Activated CD8-positive, alpha-beta T cell treated with anti-CD3 and anti-CD28 coated beads for 36 hours (primary cell): ENCODE measurements at places on chromosomes 1 and 21. TPM values are rescaled to one million over a fixed set of nuclear protein-coding genes. Genes with fewer than 3 reads are reported as not detected.
A peak's percentile ranks its signal among the peaks of the same experiment; 100 is the strongest.

GRCh38 chr1:180268556-180269075 is 38.6 kb downstream of the LHX4 start:
- no peaks in the 10 kb centered on the region for H3K4me1 ChIP-seq
- no peak for DNase-seq
- H3K27ac ChIP-seq = no peak overlapping the region
- H3K4me3 ChIP-seq = no peak overlapping the region
- H3K36me3 ChIP-seq = no peaks in the 10 kb centered on the region
- no peaks in the 10 kb centered on the region for H3K27me3 ChIP-seq

- no peaks in the 10 kb centered on the region for H3K36me3 ChIP-seq
- H3K4me3 ChIP-seq = no peak overlapping the region
- H3K27me3 ChIP-seq = peaks cover 1% of the 10 kb centered on the region
- no peak overlapping the region for H3K27ac ChIP-seq
- H3K4me1 ChIP-seq = peaks cover 2% of the 10 kb centered on the region
Observed at GRCh38 chr21:38875694-38876492, 70.2 kb downstream of the ETS2 start.

GRCh38 chr21:15772654-15773053 is 42.9 kb downstream of the USP25 start:
- H3K36me3 ChIP-seq = peaks cover 31% of the 10 kb centered on the region
- no peak overlapping the region for H3K27ac ChIP-seq
- peaks cover 38% of the 10 kb centered on the region for H3K4me1 ChIP-seq
- no peak overlapping the region for H3K4me3 ChIP-seq
- DNase-seq = no peak
- H3K27me3 ChIP-seq = no peaks in the 10 kb centered on the region

GRCh38 chr21:21156957-21157356 is 158.7 kb downstream of the NCAM2 start:
- no peak overlapping the region for H3K4me3 ChIP-seq
- DNase-seq = no peak
- H3K36me3 ChIP-seq = no peaks in the 10 kb centered on the region
- H3K4me1 ChIP-seq = no peaks in the 10 kb centered on the region

- no peak overlapping the region for H3K27ac ChIP-seq
- H3K4me1 ChIP-seq = no peaks in the 10 kb centered on the region
- no peak for DNase-seq
Observed at GRCh38 chr1:88541596-88541995, 142.5 kb upstream of the PKN2 start.

KIF21B gene
- 94.0 TPM for total RNA-seq

GRCh38 chr1:114154146-114154962 is 685 bp upstream of the SYT6 start:
- no peak overlapping the region for H3K27ac ChIP-seq
- H3K4me3 ChIP-seq = peak overlapping the region; percentile 37
- peak; percentile 11 for DNase-seq
- no peaks in the 10 kb centered on the region for H3K36me3 ChIP-seq

DNA sequence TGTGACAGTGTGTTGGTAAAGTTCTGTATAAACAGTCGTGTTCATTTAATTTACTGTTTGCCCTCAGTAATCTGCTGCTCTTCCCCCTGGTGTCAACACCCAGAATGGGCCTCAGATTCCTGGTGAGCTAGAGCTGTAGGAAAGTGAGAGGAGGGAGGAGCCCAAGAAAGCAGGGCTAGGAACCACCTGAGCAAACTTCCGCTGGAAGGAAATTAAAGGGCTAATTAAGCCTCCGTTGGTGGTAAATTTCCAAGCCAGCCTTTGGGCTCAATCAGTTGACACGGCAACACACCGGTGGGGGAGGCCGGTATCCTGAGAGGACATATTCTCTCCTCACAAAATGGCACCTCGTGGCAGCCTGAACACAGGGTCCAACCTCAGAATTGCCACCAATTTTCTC is 32.9 kb downstream of the RAB3B start:
- H3K4me1 ChIP-seq = peaks cover 10% of the 10 kb centered on the region
- H3K4me3 ChIP-seq = no peak overlapping the region
- no peak for DNase-seq
- H3K27ac ChIP-seq = no peak overlapping the region
- peaks cover 3% of the 10 kb centered on the region for H3K27me3 ChIP-seq
- H3K36me3 ChIP-seq = no peaks in the 10 kb centered on the region

- H3K27me3 ChIP-seq = no peaks in the 10 kb centered on the region
- DNase-seq = peak; percentile 79
- H3K27ac ChIP-seq = peak overlapping the region; percentile 97
- peak overlapping the region; percentile 61 for H3K4me3 ChIP-seq
- no peaks in the 10 kb centered on the region for H3K36me3 ChIP-seq
Observed at GRCh38 chr1:109802136-109802900, 38.6 kb upstream of the EPS8L3 start.

DNA sequence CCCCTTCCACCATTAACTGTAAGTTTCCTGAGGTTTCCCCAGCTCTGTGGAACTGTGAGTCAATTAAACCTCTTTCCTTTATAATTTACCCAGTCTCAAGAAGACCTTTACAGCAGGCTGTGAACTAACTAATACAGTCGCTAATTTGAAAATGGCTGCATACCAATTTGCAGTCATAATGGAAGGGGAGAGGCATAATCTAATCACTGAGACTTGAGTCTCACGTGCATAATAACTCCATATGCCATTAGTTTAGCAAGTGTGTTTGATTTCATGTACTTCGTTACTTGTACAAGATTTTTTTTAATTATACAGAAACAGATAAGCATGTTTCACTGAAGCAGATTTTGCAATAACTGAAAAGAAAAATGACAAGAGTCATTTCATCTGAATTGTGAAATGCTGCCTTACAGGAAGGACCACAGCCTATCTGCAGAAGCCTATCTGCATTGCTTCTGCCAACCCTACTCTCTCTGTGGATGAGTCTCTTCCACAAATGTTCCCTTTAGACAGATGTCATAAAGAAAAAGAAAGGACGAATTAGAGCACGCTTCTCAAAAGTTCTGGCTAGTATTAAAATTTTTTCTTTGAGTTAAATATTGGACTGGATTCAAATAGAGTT is 99.1 kb downstream of the PTGER3 start:
- H3K36me3 ChIP-seq = no peaks in the 10 kb centered on the region
- H3K4me1 ChIP-seq = no peaks in the 10 kb centered on the region
- H3K4me3 ChIP-seq = no peak overlapping the region
- H3K27me3 ChIP-seq = peaks cover 2% of the 10 kb centered on the region

DNA sequence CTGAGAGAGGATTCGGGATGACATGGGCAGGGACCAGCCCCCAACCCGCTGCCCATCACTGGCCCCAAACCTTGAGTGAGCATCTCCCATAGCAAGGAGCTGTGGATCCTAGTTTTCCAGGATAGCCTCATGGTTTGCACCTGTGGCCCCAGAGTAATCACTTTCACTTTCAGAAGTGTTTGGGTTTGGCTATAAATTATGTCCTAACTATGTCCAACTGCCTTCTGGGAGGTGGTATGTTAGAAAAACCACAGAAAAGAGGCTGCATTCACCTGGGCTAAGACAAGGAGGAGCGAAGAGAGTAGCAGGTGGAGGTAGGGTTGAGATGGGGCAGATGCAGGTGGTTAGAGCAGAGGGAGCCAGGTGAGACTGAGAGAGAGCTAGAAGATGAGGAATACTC is 19.4 kb upstream of the CLIC6 start:
- H3K27me3 ChIP-seq = peaks cover 16% of the 10 kb centered on the region
- H3K36me3 ChIP-seq = no peaks in the 10 kb centered on the region
- no peak overlapping the region for H3K27ac ChIP-seq
- no peaks in the 10 kb centered on the region for H3K4me1 ChIP-seq

- no peaks in the 10 kb centered on the region for H3K27me3 ChIP-seq
- no peaks in the 10 kb centered on the region for H3K36me3 ChIP-seq
- no peak for DNase-seq
- H3K4me3 ChIP-seq = no peak overlapping the region
Observed at GRCh38 chr1:11781297-11781696, 19.3 kb downstream of the C1orf167 start.
